ENCODE measurements at places on chromosomes 16 and 17.

GRCh38 chr16:14302031-14302398 lies 230.9 kb downstream of the MRTFB start:
- peak; percentile 87 for DNase-seq

GRCh38 chr17:65900216-65900615 lies 291.7 kb downstream of the CEP112 start:
- DNase-seq: peak; percentile 35

- DNase-seq: no peak
These were observed 398.4 kb upstream of the HSBP1 start for GRCh38 chr16:83409347-83409746.

- no peak for DNase-seq
These were observed 8.3 kb upstream of the PSMD3 start for GRCh38 chr17:39972271-39972670.

DNA sequence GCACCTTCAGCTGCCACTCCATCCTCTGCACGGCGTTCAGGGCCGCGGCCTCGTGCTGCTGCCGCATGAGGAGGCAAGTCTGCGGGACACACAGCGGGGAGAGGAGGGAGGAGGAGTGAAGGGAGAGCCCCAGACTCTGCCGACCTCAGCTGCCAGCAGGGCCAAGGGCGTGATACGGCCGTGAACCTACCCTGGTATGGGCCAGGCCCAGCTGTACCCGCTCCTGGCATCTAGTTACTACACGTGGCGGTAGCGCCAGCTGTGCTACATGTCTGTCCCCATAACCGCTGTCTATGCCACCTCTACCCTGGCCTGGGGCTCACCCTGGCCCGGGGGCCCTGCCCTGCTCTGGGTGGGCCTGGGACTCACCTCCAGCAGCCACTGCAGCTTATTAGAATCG lies 51.1 kb downstream of the ZNF778 start:
- no peak for DNase-seq

GRCh38 chr16:67252609-67253497 lies 4.1 kb downstream of the SLC9A5 start:
- DNase-seq: no peak

Data from NCI-H146 (cell line).